ENCODE measurements at places on chromosomes 3 and 15.
A peak's percentile ranks its signal among the peaks of the same experiment; 100 is the strongest.

DNA sequence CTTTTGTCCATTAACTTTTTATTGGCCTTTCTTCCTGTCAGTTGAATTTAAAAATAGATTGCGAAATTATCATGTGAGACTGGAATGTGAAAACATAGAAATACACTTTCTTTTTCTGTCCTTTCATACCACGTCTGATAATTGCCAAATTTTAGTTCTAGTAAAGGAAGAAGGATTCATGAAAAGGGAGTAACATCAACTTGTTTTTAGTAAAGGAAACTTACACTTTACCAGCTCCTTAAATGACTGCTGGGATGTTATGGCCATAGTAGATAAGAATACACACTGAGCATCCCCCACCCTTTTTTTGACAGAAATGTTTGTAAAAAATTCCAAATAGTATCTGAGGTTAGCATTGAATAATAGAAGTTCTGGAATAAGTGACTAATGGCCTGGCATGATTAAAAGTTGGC is 137.9 kb downstream of the NEO1 start:
- no peak for DNase-seq

GRCh38 chr3:162729686-162730085 is 1233.1 kb downstream of the OTOL1 start:
- no peak for DNase-seq

- no peak for DNase-seq
Measured at GRCh38 chr3:63959146-63959545, 47.0 kb upstream of the SCAANT1 start.

DNA sequence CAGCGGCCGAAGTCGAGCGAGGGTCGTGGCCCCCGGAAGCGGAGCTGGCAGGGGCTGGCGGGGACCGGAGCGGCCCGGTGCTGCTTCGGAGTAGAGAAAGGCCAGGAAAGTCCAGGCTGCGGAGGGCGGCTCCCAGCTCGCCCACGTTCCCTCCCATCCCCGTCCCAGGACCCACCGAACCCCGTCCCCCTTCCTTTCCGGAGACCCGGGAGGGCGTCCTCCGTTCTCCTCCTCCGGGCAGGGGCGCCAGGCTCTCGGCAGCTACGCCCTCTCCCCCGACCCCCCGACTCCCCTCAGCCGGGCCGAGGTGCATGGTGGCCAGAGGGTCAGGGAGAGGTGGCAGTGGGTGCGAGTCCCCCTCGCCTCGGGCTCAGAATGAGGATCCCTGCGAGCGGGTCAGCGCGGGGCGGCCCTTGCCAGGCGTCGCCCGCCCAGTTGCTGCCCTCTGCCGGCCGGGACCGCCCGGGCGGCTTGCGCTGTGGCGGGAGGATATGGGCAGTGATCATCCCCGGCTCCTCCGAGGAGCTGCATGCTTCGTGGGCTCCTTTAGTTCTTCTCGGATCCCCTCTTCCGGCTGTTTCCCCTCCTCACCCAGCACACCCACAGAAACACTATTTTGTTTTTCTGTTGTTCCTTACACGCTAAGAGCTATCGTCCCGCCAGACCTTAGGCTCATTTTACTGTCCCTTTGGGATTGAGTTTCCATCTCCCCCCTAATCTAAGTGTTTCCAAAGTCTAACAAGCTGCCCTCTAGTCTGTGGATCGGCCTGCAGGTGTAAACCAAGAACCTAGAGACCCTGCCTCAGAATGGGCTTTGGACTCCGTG is 744 bp upstream of the ALDH1A2 start:
- DNase-seq = peak; percentile 19

GRCh38 chr3:123331651-123332050 is 117.2 kb downstream of the ADCY5 start:
- DNase-seq = no peak

DNA sequence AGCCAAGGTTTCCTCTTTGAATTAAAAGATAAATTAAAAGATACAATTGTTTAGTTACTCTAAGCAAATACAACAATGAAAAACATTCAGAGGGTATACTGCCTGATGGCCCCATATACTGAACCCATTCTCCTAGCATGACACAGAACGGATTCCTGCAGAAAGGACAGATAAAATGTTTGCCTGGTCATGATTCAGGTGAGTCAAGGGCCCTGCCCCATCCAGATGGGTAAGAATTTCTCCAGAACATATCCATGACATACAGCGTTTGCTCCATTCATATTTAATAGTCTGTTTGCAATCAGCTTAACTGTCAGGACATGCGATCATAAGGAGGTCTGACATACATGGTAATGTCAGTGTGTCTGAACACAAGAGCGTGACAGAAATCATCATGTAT is 8.6 kb downstream of the TMEM41A start:
- DNase-seq = no peak

- DNase-seq = no peak
Measured at GRCh38 chr3:37670961-37671483, 190.7 kb upstream of the CTDSPL start.

DNA sequence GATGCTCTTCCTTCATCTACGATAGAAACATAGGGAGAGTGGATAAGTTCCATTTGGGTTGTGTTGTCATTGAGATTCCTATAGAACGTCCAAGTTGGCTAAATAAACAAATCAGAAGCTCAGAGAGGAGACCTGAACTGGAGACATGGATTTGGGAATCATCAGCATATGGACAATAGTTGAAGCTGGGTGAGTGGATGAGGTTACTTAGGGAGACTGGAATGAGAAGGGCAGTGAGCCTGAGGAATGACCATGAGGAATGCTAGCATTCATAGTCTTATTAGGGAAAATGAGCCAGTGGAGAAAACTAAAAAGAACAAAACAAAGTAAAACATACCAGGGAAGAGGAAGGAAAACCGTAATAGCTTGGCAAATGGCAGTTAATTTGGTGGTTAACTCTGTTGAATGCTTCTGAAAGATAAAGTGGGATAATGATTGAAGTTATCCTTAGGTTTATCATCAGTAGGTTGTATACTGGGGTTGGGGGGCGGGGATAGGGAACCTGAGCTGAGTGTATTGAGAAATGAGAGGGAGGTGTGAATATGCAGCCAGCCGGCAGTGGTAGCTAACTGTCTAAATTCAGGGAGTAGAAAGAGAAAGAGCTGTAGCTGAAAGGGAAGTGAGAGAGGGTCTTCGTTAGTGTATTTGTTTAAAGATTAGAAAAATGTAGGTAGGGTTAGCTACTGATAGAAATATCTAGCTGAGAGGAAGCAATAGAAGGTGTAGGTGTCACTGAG is 74.6 kb downstream of the ARHGEF26 start:
- DNase-seq = no peak

- no peak for DNase-seq
Measured at GRCh38 chr3:15327941-15328340, 4.4 kb downstream of the SH3BP5 start.

DNA sequence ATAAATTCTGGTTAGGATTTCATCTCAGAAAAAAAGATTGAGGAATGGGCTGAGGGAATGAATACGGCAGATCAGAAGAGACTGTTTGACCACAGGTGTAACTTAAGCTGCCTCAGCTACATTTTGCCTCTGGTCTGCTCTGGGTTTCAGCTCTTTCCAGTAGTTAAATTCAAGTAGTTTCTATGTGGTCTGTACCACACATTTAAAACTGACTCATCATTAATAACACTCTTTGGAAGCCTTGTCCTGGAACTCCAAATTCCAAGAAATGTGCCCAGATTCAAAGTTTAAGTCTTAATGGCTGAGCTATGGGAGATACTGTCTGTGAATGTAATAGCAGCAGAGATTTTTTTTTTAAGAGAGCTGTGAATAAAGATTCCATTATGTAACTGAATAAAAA is 133.1 kb upstream of the IGSF10 start:
- no peak for DNase-seq

DNA sequence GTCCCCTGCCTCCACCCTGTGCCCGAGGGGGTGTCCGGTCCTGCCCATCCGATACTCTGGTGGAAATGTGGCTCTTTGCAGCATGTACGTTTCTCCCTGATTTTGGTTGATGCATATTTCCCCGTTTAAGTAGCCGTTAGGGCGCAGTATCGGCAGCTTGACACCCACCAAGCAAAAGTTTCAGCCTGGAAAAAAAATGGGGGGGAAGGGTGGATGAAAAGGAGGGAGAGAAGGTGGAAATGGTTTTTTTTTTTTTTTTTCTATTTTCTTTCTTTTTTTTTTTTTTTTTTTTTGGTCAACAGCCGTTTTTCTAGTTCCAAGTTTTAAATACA is 1.3 kb downstream of the RAP2B start:
- no peak for DNase-seq

DNA sequence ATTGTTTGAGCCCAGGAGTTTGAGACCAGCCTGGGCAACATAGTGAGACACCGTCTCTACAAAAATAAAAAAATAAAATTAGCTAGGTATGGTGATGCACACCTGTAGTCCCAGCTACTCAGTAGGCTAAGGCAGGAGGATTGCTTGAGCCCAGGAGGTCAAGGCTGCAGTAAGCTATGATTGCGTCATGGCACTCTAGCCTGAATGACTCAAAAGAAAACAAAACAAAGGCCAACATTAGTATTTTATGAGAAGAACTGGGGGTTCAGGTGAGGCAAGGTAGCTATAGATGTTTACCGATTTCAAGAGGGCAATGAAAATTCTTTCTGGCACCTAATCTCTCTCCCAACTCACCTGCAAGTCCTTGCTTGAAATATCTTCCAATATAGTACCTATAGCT is 77.2 kb downstream of the GREM1 start:
- no peak for DNase-seq

DNA sequence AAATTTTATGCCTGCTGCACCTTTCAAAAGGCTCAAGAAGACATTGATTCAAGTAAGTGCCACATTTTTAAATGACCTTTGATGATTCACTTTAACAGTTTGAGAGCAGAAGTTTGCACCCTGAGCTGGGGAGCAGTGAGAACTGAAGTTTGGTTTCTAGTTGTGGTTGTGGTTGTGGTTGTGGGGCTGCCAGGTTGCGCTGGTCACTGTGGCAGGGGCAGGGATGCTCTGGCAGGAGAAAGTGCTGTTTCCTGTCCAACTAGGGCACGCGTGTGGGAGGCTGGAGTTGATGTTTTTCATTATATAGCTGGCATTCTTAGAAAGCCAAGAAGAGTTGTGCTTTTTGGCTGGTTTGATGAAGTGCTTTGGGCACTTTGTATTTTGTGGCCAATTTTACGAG is 339.7 kb upstream of the NR2F2 start:
- no peak for DNase-seq

- DNase-seq = no peak
Measured at GRCh38 chr3:67094774-67095173, 96.7 kb downstream of the KBTBD8 start.

DNA sequence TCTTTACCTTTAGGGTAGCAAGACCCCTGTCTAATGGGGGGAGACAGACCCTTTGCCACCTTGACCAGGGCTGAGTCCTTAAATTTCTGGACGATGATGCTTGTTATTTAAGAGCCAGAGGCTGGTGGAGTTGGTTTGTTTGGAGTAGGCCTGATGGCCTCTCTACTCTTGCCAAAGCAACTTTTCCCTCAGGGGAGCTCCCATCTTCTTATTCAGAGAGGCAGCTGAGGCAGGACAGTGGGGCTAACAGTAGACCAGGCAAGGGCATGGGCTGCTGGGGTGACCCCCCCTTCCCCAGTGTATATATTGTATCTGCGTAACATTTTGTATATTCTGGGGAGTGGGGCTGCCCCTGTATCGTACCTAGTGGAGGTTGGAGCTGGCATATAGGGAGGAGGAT is 10.3 kb downstream of the RPS17 start:
- DNase-seq = no peak

DNA sequence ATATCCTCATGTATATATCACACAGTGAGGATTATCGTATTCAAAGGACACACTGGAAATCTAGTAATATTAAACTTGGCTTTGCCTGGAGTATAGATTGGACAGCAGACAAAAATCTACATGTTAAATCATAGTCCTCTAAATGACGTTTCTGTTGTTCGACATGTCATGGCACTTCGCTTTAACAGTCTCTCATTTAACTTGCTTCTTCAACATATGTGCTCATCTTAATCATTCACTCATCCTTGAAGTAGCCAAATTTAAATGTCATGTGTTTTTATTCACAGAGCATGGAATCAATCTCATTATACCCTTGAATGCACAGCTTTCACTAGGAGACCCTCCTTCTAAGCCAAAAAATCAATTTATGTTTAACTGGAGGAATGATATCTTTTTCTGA is 417.0 kb upstream of the CNTN6 start:
- DNase-seq = no peak

DNA sequence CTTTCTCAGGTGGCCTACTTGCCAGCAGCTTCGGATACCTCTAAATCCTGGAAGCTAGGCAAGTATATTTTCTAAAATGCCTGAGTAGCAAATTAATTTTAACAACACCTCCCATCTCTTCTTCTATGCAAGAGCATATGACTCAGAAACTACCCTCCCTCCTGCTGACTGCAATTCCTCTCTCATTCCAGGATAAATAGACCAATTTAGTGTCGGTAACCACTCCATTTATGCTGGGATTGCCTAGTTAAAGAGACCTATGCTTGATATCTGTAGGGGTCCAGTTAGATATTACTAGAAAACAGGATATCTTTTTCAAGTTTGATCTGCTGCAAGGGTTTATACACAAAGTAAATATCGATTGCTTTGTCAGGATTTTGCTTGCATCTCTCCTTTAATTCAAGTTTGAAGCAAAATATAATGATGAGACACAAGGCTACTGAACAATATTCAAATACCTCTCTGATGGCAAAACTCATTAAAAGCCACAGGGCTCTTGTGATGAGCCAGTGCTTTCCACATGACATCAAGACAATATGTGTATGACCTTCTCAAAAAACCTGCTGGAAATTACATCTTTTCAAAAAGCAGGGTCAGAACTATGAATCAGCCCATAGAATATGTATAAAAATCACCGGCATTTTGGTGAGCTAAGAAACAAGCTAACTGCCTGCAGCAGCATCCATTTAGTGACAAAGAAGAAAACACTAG is 491.6 kb upstream of the NECTIN3 start:
- no peak for DNase-seq

Measured in stimulated activated CD8-positive, alpha-beta memory T cell treated with anti-CD3 and anti-CD28 coated beads, Interleukin-7, amount 100 ng/mL, for 4 hours (primary cell).